ENCODE measurements at places on chromosomes 5 and 9. TPM values are rescaled to one million over a fixed set of nuclear protein-coding genes. Genes with fewer than 3 reads are reported as not detected.

Gene IDNK
- 9.9 TPM for polyA plus RNA-seq

Gene NR5A1
- 0.09 TPM for polyA plus RNA-seq

DNA sequence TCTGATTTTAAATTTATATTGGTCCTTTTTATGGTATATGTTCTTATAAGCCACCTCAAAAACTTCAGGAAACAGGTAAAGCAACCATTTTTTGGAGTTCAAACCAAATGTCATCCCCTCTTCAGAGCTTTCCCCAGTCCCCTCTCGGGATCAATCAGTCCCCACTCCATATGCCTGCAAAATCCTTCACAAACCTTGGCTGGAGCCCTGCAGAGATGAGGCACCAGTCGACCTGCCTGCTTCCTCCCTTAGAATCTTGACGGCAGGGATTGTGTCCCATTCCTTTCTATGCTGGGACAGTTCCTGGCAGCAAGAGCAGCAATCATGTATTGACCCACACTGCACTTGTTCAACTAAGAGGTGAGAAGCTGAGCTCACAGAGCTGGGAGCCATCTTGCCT, 22.6 kb downstream of the B4GALT1 start:
- no peak for DNase-seq

DNA sequence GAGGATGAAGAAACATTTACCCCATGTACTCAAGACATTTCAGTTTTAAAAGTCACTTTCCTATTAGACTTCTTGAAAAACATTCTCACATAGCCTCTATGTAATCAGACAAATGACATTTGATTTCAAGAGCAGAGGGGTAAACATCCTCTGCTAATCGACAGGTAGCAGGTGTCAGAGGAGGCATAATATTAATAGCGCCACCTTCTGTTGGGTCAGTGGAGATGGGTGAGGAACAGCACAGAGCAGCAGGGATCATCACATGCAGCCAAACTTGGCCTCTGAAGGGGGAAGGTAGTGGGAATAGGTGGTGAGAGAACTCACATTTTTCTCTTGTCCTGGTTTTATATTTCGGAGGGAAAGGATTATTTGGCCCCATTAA, 3.3 kb upstream of the LSM11 start:
- DNase-seq: no peak

GRCh38 chr9:26735160-26735559, 157.4 kb downstream of the CAAP1 start:
- no peak for DNase-seq

DNA sequence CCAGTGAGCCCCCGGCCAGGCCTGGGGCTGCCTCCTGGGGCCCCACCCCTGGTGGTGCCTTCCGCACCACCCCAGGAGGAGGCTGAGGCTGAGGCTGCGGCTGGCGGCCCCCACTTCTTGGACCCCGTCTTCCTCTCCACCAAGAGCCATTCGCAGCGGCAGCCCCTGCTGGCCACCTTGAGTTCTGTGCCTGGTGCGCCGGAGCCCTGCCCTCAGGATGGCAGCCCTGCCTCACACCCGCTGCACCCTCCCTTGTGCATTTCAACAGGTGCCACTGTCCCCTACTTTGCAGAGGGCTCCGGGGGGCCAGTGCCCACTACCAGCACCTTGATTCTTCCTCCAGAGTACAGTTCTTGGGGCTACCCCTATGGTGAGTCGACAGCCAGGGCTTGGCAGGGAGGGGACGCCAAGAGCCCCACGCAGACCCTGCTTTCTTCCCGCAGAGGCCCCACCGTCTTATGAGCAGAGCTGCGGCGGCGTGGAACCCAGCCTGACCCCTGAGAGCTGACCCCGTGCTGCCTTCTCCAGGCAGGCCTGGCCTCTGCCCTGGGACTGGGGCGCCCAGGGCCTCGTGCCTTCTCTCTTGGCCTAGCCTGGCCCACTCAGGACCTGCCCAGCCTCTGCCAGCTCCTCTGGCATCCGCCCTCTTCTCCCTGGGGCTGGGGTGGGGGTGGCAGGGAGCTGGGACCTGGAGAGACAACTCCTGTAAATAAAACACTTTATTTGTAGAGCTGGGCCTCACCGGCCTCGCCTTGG, 4.0 kb upstream of the EHMT1 start:
- no peak for DNase-seq

DNA sequence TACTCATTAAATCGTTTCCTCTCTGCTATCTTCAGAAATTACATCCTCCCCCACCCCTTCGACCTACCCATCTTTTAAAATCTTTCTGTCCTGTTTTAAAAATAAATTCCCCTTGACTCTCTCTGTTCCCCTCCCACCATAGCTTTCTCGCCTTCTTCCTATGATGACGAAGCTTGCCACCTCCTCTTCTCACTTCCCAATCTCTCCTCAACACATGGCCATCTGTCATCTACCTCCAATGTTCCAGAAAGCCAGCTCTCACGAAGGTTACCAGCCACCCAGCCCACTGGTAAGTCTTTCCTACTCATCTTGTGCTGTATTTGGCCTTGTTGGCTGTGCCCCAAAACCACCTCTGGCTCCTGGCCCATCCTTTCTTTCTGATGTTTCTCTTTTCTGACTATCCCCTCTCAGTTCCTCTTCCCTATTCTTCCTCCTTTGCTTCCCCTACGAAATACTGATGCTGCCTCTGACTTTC, 346.3 kb downstream of the ENC1 start:
- no peak for DNase-seq

Gene PHPT1
- 200 TPM for polyA plus RNA-seq

GRCh38 chr5:180133971-180134508, 62.5 kb upstream of the RNF130 start:
- DNase-seq: no peak

DNA sequence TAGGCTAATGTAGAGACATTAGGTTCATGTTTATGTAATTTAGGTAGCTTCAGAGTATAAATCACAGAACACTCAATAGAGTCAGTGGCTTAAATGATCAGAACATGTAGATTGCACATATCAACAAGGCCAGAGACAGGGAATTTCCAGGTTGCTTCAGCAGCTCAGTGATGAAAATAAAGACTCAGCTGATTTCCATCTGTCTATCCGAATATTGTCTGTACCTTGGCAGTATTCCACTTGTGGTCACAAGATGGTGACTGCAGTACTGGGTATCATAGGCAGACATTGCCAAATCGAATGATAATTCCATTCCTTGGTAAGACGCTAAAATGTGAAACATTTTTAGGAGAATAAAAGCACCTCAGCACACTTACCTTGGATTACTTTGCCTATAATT, 702.2 kb downstream of the MAT2B start:
- no peak for DNase-seq

Gene ZNF462
- 35.7 TPM for polyA plus RNA-seq

Gene ORM2
- polyA plus RNA-seq: 0.29 TPM

Data from spinal cord (tissue), 10 donors.